Daoy (cell line): ENCODE measurements at places on chromosomes 2 and 18.
A peak's percentile ranks its signal among the peaks of the same experiment; 100 is the strongest.

DNA sequence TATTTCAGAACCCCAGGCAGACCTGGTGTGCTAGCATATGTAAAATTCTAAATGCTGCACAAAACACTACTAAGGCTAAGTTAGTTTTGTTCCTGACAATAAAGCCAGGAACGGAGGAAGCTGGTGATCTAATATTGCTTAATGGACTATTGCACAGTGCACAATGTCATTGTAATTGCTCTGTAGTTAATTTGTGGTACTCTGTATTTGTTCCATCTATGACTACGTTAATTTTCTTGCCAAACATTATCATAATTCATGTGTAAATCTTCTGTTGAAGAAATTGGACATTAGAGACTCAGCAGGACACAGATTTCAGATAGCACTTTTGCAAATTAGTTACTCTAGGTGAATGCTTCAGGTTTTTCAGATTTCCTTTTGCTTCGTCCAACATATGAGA, 232.3 kb downstream of the RIT2 start:
- no peak for DNase-seq

GRCh38 chr2:31371691-31372090, 42.9 kb downstream of the XDH start:
- no peak for DNase-seq

DNA sequence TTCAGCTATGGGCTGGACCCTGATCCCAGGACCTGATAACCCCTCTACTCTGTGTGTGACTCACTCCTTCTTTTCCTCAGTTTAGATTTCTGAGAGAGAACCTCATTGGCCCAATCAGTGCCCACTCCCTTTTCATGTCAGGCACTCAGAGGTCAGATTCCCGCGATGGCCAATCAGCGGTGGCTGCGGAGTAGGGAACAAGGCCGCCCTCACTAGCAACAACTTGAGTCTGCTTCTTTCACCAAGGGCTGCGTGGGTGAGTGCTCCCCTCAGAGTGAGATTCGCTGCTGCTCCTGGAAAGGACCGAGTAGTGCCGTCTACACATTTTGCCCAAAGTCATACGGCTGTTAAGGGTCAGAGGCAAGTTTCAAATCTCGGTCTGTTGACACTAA, 34.7 kb downstream of the NPPC start:
- DNase-seq = no peak

GRCh38 chr2:212939777-212940531, 211.5 kb downstream of the IKZF2 start:
- no peak for DNase-seq

- DNase-seq = no peak
Observed at GRCh38 chr2:143608063-143608423, 478.8 kb downstream of the ARHGAP15 start.

DNA sequence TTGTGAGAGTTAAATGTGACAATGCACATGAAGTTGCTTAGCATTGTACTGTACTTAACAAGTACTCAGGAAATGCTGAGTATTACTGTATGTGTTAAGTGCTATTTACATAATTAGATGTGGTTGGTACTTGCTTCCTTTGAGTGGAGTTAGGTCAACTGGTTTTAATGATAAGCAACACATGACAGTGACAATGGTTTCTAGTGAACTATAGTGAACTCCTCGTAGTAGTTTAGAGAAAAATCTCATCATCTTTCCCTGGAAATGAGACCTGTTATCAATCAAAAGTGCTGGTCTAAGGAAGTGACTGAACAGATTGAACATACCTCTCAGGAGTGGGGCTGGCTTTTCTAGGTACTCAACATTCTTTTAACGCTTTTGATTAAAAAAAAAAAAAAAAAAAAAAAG, 29.2 kb upstream of the ZDBF2 start:
- DNase-seq = no peak

GRCh38 chr2:57461624-57462023, 585.0 kb upstream of the VRK2 start:
- DNase-seq = no peak

- DNase-seq = no peak
Observed at GRCh38 chr2:71385012-71385411, 53.4 kb downstream of the ZNF638 start.

DNA sequence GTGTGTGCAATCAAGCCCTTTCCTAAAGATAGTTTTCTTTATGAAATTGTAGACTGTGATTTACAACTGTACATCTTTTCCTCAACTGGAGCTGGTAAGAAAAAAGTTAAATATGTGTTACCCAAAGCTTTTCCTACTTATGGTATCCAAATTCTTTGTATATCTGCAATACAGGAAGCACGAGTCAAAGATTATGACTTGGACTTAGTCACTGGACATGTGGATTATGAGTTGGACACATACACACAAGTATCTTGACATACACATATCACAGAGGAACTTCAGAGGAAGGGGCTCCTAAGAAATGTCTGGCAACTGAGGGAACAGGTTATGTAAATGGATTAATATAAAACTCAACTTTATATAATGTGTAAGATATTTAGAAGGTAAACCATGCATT, 35.2 kb downstream of the PRELID3A start:
- DNase-seq = no peak

DNA sequence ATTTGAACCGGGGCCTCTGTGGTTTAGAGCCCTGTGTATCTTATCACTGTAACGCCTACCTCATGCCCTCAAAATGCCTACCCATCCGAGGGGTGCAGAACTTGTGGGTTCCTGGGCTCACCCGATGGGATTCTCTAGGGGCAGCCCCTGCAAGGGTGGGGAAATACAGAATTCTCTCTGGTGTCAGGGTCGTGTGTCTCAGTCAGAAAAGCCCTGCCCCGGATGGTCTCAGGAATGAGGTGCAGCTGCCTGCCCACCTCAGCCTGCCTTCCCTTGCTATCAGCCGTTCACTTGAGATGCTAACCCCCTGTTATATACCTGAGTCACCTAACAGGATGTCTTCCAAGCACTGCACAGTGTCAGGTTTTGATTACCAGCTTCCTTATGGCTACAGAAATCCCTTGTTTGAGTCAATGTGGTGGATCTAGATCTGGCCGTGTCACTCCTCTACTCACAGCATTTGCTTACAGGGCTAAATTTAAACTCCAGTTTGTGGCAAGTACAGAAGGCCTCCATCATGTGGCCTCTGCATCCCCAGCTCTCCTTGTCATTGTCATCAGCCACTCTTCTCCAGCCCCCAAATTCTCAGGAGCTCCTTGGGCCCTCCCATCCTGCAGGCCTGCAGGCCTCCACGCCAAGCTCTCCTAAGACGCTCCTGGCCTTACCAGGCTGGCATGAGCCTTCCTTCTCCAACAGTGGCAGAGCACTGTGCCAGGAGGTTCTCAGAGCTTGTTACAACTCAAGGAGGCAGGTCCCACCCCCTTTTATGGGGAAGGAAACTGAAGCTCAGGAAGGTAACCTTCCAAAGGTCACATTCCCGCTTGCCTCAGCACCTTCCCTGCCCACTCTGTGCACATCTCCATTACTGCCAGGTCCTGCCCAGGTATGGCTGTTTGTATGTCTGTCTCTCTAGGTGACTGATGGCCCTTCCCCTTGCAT, 14.3 kb upstream of the MAP3K2 start:
- peak; percentile 46 for DNase-seq

DNA sequence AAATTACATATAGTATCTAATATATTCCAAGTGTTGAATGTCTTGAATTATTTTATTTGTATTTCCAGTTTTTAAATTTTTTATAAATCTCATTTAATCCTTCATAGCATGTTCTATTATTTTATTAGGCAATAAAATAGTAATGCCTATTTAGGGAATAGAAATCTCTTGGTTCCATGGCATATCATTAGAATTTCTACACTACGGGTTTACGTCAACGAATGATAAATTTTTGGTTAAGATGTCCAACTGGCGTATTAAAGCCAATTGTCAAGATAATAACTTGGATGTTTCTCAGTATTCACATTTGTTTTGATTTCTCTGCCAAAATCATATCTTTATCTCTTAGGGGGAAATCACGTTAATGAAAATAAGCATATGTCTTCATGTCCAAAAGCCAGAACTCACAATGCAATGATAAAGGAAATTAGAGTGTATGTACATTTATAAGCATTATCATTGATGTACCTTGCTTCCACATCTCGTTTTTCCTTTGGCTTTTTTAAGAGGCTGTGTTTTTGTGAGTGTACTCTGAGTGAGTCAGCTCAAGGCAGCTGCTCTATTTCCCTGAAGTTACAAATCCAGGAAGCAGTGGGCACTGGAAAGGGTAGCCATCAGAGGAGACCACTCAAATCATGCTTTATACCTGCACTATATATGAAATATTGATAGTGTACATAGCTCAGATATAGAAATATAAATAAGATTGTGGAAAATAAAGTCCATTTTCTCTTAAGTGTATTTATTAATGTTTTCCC, 115.8 kb upstream of the PDE1A start:
- no peak for DNase-seq

DNA sequence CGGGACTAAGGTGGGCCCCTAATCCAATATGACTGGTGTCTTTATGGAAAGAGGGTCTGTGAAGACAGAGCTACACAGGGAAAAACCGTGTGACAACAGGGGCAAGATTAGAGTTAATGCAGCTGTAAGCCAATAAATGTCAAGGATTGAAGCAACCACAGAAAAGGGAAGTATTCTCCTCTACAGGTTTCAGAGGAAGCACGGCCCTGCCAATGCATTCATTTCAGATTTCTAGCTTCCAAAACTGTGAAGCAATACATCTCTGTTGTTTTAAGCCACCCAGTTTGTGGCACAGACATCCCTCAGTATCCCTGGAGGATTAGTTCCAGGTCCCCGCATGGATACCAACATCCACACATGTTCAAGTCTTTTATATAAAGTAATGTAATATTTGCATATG, 48.8 kb downstream of the SPP2 start:
- no peak for DNase-seq

DNA sequence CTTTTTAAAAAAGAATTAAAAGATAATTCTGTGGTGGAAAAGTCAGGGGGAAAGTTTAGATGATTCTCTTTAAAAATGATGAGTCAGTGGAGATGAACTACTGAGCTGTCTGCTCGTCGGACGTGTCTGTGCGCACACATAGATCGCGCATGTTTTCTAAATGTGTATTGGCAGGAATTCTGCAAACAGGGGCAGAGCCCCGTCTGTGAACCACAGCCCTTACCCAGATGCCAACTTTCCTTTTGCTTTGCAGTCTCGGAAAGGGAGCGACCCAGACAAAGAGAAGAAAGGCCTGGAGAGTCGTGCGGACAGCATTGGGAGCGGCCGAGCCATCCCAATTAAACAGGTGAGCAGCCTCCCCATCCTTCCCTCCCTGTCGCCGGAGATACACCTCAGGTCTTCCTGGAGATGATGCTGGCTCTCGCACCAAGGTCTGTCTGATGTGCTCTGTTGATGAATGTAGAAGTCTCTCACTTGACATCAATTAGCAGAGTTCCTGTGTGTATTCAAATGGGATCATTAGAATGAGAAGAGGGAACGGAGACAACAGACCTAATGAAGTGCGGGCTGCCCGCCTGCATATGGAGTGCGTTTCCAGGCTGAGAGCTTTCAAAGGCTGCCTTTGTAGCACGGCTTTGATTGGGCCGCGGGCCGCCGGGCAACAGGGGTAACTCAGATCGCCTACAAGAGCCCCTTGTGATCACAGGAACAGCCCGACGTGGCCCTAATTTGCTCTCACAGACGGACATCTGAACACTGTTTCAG, 313.3 kb downstream of the AGAP1 start:
- DNase-seq = no peak

DNA sequence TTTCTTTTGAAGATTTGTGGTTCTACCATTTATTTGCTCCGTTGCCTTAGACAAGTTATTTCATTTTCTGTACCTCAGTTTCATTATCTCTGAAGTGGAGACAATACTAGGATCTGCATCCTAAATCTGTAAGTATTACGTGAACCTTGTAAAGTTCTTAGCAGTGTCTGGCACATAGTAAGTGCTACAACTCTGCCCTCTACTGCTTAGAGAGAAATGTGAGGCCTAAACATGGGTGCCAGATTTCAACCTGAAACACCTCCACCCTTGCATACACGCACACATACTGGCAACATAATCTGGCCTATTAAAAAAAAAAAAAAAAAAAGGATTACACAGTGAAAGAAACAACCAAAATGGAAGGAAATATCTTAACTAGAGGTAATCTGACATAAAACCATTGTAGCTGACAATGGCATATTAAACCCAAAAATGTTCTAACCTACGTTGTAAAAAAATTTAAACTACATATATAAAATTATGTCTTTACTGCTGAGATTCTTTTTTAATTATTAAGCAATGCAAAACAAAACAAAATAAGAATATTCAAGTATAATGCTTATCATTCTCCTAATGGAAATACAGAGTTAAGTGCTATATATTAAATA, 132.6 kb downstream of the MAP2 start:
- peak; percentile 10 for DNase-seq

DNA sequence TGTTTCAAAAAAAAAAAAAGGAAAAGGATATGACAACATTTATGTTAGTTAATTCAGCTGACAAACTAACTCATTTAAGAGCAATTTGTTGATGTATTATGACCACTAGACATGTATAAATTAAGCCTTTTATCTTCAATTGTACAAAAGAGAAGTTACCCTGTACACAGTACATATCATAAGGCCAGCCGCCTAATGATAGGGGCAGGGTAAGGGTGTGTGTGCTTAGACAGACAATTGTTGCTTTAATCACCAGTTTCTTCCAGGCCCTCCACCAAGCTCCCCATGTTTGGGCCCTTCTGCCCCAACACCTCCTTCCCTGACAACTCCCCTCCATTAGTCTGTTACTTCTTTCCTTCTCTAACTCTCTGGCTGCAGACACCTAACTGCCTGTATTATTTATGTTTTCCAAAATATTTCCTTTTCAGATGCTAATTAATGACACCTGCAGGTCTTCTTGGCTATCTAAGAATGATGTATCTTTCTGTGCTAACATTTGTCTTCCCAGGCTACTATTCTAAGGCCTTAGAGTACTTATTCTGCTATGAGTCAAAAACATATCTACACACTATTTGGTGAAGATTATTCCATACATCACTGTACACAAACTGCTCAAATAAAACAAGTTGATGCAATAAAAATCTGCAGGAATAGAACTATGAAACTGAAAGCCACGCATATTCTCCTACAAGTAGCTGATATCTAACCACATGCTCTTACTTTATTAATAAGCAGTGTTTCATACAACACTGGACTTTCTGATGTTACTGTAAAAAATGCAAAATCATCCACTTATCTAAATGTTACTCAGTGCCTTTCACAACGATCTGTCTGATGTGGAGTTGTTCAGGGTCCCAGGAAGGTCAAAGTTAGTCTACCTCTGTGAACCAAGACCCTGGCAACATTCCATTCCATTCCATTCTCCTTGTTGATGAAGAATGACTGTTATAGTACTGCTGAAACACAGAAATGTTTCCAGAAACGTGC, 26.4 kb downstream of the TMEM131 start:
- DNase-seq = no peak

GRCh38 chr2:75666911-75667310, 20.3 kb downstream of the MRPL19 start:
- no peak for DNase-seq

GRCh38 chr2:17270894-17271293, 247.3 kb downstream of the RAD51AP2 start:
- no peak for DNase-seq

- DNase-seq = peak; percentile 58
Observed at GRCh38 chr18:28065031-28065792, 111.7 kb downstream of the CDH2 start.

DNA sequence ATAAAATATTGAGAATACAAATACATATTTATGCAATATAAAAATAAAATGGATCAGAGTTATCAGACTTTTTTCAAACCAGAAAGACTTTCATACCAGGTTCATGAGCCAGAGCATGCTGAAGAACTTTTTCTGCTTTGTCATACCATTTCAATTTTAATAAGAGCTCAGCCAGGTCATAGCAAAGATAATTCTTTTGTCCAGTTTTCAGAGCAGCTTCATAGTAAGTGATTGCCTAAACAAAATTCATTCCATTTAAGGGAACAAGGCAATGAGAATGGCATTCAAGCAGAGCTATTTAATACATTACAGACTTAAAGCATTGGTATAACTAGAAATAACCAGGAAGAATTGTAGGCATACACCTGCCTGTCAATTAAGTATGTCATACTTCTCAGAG, 42.3 kb downstream of the TTC21B start:
- no peak for DNase-seq
